Colonic mucosa (tissue), 4 donors: ENCODE measurements at places on chromosomes 4 and X. TPM values are rescaled to one million over a fixed set of nuclear protein-coding genes. Genes with fewer than 3 reads are reported as not detected.

DMRTC1 gene
- total RNA-seq: 0.27 TPM

MAGEA2B gene
- 0.62 TPM for total RNA-seq

ARHGEF6 gene
- 5.7 TPM for total RNA-seq

FABP2 gene
- 36.3 TPM for total RNA-seq

ZNF711 gene
- total RNA-seq: 1.0 TPM

DNA sequence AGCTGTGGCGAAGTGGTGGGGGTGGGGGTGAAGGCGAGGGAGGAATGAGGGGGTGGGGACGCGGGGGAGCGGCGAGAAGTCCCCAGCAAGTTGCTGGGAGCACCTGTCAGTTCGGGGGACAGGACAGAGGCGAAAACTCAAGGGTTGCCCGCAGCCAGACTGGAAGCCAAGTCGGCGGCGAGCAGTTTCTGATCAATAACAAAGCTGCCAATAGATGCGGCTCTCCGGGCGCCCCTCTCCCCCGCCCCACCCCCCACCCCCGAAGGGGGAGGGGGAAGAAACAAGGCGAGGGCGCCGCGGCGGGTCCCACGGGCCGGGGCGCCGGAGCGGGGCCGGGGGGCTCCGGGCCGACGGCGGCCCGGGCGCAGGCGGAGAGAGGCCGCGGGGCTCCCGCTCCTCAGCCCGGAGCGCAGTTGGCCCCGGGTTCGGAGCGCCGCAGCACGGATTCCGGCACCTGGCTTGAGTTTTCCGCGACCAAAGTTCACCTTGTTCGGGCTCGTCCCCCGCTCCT, 379 bp downstream of the PDGFC start:
- peak; percentile 44 for DNase-seq

GRCh38 chr4:160110891-160111290, 1008.0 kb downstream of the RAPGEF2 start:
- DNase-seq: no peak

DNA sequence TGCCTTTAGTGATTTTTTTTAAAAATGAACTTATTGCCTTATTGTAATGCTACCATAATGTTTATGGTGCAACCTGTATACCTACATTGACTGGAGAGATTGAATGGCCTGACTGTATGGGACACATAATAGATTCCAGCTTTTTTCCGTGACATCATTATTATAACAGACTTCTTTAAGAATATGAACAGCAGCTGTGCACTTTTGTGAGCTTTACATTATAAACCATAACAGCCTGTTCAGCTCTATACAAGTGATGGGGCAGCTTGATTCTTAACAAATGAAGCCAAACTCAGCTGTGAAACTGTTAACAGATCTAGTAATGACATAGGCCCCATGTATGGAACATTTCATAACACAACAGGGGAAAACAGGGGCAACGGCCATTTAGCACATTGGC, 187.0 kb downstream of the BMPR1B start:
- no peak for DNase-seq

DNA sequence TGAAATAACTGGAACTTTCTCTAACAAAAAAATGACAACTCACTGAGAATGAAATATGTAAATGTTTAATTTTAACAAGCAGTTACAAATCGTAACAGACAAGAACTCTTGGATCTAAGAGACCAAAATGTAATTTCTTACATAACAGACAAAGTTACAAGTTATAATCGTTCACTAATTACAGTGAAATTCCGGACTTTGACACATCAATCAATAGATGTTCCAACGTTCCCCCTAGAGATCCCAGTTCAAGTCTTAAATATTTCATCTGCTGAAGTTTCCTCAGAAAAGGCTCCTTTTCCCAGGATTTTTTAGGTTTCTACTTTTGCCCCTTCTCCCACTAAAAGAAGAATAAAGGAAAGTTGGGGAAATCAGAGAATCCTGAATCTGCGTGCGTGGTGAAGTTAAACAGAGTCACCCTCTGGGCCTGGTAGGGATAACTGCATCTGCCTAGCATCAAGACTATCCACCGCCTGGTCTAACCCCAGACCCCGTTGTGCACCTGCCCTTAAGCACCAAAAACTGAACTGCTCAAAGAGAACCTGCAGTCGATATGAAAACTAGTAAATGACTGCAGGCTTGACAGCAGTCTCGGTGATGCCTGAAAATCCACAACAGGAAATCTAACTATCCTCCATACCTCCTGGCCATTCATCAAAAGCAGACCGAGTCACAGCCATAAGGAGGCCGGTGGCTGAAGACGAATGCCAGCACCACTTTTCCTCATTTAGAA, 2.3 kb downstream of the IRF2 start:
- DNase-seq: peak; percentile 55

DNA sequence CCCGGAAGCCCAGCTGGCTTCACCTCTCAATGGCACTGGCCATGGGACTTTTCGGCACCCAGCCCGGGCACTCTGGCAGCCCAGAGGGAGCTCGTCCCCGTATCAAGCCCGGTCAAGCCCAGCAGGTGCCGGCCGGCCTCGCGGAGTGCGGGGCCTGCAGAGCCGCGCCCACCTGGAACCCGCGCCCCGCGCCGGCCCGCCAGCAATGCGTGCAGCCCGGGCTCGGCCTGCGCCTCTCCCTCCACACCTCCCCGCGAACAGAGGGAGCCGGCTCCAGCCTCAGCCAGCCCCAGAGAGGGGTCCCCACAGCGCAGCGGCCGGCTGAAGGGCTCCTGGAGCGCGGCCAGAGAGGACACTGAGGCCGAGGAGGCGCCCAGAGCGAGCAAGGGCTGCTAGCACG, 133.6 kb upstream of the FRG1 start:
- DNase-seq: no peak

DNA sequence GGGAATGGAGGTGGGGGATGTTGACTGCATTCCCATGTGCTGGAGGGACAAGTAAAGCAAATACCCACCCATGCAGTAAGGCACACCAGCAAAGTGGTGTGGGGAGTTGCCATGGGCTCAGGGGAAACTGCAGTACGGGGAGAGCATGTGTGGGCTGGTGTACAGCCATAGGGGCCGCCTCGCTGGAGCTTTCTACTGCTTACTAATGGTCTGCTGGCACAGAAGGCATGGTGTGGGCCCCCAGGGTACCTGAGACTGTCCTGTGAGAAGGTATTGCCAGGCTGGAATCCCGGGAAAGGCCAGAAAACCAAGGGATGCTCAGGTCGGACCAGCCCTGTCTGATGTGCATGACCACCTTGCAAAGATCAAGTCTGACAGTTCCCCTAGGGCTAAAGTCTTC, 199.1 kb downstream of the ARHGEF9 start:
- no peak for DNase-seq

- DNase-seq: no peak
Measured at GRCh38 chr4:7425591-7426468, 8.9 kb downstream of the PSAPL1 start.

GRCh38 chrX:72272868-72273267, 4.2 kb downstream of the RPS4X start:
- DNase-seq: no peak

GRCh38 chr4:61447918-61448317, 247.8 kb downstream of the ADGRL3 start:
- no peak for DNase-seq

GRCh38 chr4:20119141-20119540, 132.6 kb upstream of the SLIT2 start:
- DNase-seq: no peak

GRCh38 chr4:183438458-183439113, 5.8 kb upstream of the CDKN2AIP start:
- peak; percentile 68 for DNase-seq

GRCh38 chr4:155639704-155640523, 26.7 kb upstream of the GUCY1A1 start:
- no peak for DNase-seq

- DNase-seq: no peak
Measured at GRCh38 chr4:73187325-73187724, 71.3 kb downstream of the ANKRD17 start.
